ENCODE measurements at places on chromosomes 2 and 18.

DNA sequence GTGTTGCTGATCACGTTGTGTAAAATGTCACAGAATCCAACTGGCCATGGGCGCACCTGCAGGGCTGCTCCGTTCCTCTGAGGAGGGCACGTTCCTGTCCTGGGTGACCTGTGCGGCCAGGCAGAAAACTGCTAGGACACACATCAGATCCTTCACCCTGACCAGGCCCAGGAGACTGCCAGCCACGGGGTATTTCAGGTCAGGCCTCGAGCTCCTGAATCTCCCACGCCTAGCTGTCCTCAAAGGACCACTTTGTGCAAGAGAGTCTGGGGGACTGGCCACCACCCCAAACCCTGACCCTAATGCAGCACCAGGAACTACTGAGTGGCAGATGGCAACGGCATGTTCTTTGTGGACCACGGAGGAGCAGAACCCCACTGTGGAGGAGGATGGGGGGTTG, 11.1 kb downstream of the PRLH start:
- DNase-seq = no peak

- no peak for DNase-seq
Measured at GRCh38 chr2:176158186-176158591, 1.1 kb downstream of the HOXD3 start.

DNA sequence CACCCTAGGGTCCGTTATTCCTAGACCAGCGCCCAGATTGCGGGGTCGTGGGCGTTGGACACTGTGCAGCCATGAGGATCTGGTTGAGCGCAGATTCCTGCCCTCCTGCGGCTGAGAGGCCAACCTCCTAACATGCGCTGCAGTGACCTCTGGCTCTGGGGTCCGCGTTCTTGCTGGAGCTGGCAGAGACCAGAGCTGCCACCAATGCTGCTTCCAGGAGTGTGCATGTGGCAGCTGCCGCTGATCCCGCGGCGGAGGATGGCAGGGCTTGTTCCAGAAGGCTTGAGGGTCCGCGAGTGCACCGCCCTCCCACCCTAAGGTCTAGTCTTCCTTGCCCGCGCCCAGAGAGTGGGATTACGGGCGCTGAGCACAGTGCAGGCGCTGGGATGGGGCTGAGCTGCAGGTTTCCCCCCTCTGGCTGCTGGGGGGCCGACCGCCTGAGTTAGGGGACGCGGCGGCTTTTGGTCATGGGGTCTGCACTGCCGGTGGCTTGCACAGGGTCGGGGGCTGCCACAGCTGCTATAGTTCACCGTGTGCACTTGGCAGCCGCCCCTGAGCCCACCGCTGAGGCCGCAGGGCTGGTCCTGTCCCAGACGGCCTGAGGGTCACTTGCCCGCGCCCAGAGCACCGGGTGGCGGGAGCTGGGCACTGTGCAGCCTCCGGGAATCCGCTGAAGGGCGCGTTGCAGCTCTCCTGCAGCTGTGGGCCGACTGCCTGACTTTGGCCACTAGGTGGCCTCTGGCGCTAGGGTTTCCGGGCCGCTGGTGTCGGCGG, 145.9 kb downstream of the CCDC74A start:
- no peak for DNase-seq

GRCh38 chr2:8863331-8863953, 26.0 kb upstream of the KIDINS220 start:
- no peak for DNase-seq

DNA sequence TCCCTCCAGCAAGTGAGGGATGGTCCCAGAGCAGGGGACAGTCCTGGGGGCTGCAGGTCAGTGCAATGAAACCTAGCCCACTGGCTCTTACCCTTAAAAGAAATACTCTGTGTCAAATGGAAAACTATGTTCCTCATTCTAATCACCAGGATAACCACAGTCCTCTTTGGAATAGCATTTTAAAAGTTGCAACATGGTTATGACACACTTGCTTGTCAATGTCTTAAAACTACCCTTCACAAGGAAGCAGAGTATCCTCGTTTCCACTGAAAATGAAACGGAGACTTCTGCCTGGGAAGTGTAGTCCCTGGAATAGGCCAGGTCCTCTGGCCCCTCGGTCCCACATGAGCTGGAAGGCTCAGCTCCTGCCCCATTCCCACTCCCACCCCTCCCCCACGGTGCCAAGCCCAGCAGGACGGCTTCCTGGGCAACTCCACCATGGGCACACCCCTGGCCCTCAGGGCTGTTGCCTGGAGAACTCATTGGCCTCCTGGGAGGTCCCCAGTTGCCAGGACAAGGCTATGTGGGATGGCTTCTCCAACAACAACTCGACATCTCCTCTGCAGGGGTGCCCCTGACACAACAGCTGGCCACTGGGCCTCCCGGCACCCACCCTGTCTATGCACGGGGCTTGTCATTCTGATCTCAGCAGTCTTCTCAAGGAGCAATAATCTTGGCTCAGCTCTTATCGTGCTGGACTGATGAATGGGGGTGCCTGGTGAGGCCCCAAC, 38.3 kb upstream of the ST3GAL5 start:
- no peak for DNase-seq

Measured in left renal pelvis (tissue), 4 donors.